ENCODE measurements at places on chromosomes 11 and 22. TPM values are rescaled to one million over a fixed set of nuclear protein-coding genes. Genes with fewer than 3 reads are reported as not detected.

Gene HBG1
- not detected for total RNA-seq

Gene PTPN5
- total RNA-seq: not detected

Gene FBLN1
- 0.13 TPM for total RNA-seq

Gene ZC3H7B
- 63.9 TPM for total RNA-seq

Gene RPL27A
- total RNA-seq: 660 TPM

Gene VPREB1
- total RNA-seq: not detected

Gene HEPN1
- 0.11 TPM for total RNA-seq

Gene TBX1
- total RNA-seq: 6.5 TPM

Gene MRPL16
- total RNA-seq: 53.9 TPM

Gene ZNRF3
- 3.8 TPM for total RNA-seq

Gene TRIM49C
- not detected for total RNA-seq

Gene FOLR3
- total RNA-seq: not detected

Gene PPP2R5B
- total RNA-seq: 12.1 TPM

Gene NXPE4
- not detected for total RNA-seq

Gene MS4A12
- total RNA-seq: not detected

Gene YPEL4
- 0.20 TPM for total RNA-seq

Gene MIAT
- total RNA-seq: 0.26 TPM

Gene OR52A1
- total RNA-seq: not detected

Gene IGSF22
- total RNA-seq: not detected

Gene SLC43A3
- total RNA-seq: 48.0 TPM

Gene PRR33
- total RNA-seq: not detected

Gene NFAM1
- total RNA-seq: not detected

Gene CRYBB1
- not detected for total RNA-seq

Gene OR4C15
- not detected for total RNA-seq

Gene TSSK2
- total RNA-seq: not detected

Gene DDTL
- total RNA-seq: 0.99 TPM

Gene OR2AT4
- total RNA-seq: not detected

Gene OR5AN1
- not detected for total RNA-seq

Gene PDGFB
- total RNA-seq: 69.0 TPM

Gene PHLDA2
- 8.4 TPM for total RNA-seq

Gene VPREB3
- not detected for total RNA-seq

Gene RAG2
- total RNA-seq: not detected

Gene TM7SF2
- 20.6 TPM for total RNA-seq
